H9 (cell line): ENCODE measurements at places on chromosomes 1 and 21. TPM values are rescaled to one million over a fixed set of nuclear protein-coding genes. Genes with fewer than 3 reads are reported as not detected.

ACKR1 gene
- total RNA-seq = 0.26 and 0.39 TPM in 2 replicates

GRCh38 chr1:223726380-223727001, 14.2 kb downstream of the CAPN2 start:
- DNase-seq = peak; percentile 89

GRCh38 chr1:112626193-112626592, 6.6 kb downstream of the CAPZA1 start:
- DNase-seq = no peak

DNA sequence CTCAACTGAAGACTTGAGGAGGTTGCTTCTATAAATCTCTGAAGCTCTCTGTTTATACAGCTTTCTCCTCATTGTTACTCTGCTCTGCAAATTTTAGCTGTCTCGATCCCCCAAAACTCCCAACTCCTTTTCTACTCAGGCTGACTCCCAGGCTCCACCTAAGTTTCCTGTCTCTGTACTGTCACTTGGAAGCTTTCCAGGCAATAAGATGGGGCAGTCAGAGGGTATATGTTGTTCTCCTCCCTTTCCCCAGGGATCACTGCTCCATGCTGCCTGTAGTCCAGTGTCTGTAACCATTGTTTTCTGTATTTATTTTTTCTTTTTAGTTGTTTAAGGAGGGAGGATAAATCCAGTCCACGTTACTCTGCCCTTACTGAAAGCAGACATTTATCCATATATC, 13.4 kb downstream of the TSNAX start:
- no peak for DNase-seq

OLFML3 gene
- 171 and 176 TPM in 2 replicates for total RNA-seq

DNA sequence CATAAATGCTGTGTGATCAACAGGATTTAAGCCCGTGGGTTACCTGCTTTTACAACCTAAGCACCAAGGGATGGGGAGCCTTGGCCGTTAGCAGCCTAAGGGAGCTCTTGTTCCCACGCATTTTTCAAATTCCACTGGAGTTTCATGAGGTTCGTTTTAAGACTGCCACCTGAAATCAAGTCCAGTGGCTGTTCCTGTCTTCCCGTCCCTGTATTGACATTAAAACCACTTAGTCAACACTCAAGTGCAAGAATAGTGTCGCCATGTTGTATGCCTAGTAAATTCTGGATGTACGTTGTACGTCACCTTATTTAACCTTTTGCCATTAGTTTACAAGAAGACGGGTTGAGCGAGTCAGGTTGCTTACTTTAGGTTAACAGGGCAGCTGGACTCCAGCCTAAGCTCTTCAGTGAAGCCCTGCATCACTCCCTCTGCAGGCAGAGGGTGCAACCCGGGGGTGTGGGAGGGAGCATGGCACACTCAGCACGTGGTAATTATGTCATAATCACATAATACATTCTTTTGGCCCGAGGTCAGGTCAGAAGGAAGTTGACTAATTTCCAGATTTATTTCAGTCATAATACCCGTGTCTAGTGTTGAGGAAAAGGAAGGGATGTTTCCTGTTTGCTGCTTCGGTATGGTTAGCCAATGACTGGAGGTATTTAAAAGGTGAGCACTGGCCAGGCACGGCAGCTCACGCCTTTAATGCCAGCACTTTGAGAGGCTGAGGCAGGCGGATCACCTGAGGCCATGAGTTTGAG, 42.5 kb downstream of the CNST start:
- peak; percentile 31 for DNase-seq

U2AF1 gene
- 29.7 and 51.9 TPM in 2 replicates for total RNA-seq

GRCh38 chr1:57258557-57259325, 165.1 kb downstream of the DAB1 start:
- DNase-seq = no peak

LHX4 gene
- total RNA-seq = 1.9 and 2.0 TPM in 2 replicates

DNA sequence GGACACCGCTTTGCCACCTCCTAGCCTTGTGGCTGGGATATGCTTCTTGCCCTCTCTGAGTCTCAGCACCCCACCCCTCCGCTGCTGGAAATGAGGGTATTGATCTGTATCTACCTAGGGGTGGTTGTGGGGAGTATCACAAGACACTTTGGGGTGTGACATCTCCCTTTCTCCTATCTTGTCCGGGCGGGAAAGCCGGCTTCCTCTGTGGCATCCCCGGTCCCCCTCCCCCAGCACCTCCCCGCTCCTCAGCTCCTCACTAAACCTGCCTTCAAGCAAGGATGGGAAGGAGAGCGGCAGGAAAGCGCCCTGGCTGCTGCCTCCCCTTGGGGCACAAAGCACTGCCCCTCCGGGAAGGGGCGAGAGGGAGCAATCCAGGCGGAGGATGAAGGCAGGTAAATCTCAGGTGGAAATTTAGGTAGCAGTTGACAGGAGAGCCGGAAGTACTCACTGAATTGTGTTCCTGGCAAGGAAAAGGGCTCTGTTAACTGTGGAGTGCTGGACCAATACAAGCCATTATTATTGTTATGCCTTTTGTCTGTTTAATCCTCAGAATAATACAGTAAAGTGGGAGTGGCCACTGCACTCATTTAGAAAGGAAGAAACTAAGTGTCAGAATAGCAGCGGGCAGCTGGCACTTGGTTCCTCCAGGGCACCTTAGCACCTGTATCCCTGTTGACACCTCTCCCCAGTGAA, 49.0 kb upstream of the LRP8 start:
- peak; percentile 36 for DNase-seq

OR14K1 gene
- not detected in 2 replicates for total RNA-seq

DNA sequence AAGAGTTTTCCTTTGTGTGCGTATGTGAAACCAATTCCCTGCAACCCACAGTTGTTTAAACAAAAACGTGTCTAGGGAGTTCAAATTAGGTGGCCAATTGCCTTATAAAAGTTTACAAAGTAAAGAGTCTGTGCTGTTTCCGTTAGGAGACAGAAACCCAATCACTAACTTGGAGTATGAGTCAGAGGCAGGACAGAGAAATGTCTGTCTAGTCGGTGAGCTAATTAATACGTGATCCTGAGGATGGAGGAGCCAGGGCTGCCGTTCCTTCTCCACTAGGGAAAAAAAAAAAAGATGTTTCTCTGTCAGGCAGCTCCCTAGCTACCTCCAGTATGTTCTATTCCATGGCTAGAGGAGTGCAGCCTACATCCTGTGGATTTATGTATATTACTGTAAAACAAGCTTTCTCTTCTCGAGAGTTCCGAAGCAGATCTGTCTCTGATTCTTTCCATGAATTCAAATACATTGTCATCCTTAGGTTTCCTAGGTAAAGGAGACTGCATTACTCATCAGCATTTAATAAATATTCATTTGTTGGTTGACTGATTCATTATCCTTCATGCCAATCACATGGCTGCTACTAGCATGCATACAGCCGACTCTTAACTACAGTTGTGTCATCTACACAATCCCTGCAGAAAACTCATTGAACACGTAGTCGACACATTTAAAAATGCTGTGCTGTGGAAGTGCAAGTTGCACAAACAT, 430.6 kb downstream of the KIF26B start:
- DNase-seq = no peak

- no peak for DNase-seq
These were observed 45.0 kb upstream of the C1orf53 start for GRCh38 chr1:197857477-197857876.
